ENCODE measurements at places on chromosomes 12 and 14. TPM values are rescaled to one million over a fixed set of nuclear protein-coding genes. Genes with fewer than 3 reads are reported as not detected.

DNA sequence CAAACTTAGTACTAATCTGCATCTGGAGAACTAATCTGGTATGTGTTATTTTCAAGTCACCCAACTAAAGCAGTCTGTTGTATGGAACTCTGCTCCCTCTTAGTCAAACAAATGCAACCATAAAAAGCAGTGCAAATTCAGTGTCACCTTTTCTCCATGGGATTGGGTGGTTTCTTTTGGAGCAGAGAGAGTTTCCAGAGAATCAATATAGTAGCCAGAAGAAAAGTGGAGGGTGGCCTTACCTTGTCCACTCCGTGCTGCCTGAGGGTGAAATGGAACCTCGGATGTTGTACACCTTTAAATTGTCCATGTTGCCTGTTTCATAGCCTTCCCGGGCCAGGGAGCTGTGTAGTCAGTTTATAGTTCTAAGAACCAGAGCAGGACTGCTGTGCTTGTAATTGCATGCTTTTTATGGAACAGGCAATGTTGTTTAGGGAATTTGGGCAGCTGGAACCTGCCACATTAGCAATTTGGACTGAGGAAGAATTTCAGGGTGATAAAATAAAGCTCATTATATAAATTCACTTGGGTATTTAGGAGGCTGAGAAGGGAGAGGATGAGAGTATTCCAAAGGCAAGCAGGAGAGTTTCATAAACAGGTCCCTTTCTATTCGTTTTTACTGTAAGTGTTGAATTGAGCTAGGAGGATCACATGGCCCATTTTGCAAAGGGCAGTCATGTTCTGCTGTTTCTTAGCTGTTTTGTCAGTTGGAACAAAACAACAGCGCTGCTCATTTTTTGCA is 60.5 kb downstream of the CRADD start:
- H3K27me3 ChIP-seq = no peaks in the 10 kb centered on the region
- no peaks in the 10 kb centered on the region for H3K36me3 ChIP-seq
- DNase-seq = no peak
- no peak overlapping the region for H3K4me3 ChIP-seq

DNA sequence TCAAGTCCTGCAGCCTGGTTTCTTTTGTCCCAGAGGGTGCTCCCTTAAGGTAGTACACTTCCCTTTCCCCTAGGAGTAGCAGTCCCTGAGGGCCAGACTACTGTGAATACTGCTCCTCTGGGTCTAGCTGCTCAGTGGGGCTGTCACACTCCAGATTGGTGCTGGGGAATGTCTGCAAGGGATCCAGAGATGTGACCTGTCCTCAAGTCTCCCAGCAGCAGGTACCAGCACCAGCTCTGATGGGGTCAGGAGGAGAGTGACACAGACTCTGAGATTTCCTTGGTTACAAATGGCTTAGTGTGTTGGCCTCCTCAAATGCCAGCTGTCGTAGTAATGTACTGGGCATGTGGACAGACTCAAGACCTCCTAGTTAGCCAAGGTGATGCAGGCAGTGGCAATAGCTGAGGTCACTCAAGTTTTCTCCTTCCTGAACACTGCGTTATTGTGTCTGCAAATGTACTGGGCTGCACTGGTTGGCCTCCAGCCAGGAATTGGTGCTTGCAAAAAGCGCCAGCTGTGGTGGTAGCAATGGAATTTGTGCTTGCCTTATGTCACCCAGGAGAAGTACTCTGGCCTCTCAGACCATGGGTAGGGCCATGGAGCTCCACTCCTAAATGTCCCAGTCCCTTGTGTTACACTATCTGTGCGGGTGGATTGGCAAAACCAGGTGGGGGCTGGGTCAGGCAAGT is 36.4 kb upstream of the AEBP2 start:
- H3K27me3 ChIP-seq = no peaks in the 10 kb centered on the region
- no peaks in the 10 kb centered on the region for H3K4me1 ChIP-seq
- H3K27ac ChIP-seq = no peak overlapping the region

- H3K27ac ChIP-seq = peak overlapping the region; percentile 75
- H3K4me3 ChIP-seq = no peak overlapping the region
- peaks cover 20% of the 10 kb centered on the region for H3K4me1 ChIP-seq
These were observed 36.2 kb downstream of the PAPOLA start for GRCh38 chr14:96538097-96538989.

DNA sequence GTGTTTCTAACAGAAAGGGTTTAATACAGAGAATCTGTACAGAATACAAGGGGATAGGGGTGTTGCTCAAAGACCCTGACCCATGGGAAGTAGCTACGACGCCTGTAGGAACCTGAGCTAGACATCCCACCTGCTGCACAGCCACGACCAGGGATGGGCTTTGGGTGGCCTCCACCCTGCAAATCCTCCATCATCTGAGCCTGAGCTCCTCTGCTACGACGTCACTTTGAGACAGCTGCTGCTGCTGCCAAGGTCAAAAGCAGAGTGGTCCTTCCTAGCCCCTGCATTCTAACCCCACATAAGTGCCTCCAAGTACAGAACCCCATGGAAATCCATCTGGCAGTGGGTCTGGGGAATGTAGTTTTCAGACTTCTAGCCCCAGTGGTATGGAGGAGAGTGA is 43.8 kb downstream of the JAG2 start:
- H3K27me3 ChIP-seq = peaks cover 5% of the 10 kb centered on the region
- H3K4me3 ChIP-seq = no peak overlapping the region
- no peak for DNase-seq
- peaks cover 6% of the 10 kb centered on the region for H3K4me1 ChIP-seq
- H3K36me3 ChIP-seq = peaks cover 1% of the 10 kb centered on the region

- H3K36me3 ChIP-seq = no peaks in the 10 kb centered on the region
- no peak for DNase-seq
- H3K27me3 ChIP-seq = no peaks in the 10 kb centered on the region
- no peak overlapping the region for H3K4me3 ChIP-seq
- H3K4me1 ChIP-seq = peaks cover 9% of the 10 kb centered on the region
These were observed 34.8 kb downstream of the TMCC3 start for GRCh38 chr12:94615260-94616181.

GRCh38 chr12:59403259-59403932 is 192.4 kb upstream of the SLC16A7 start:
- DNase-seq = peak; percentile 18
- H3K4me1 ChIP-seq = peaks cover 4% of the 10 kb centered on the region
- no peak overlapping the region for H3K4me3 ChIP-seq
- peaks cover 3% of the 10 kb centered on the region for H3K27me3 ChIP-seq
- no peaks in the 10 kb centered on the region for H3K36me3 ChIP-seq

DNA sequence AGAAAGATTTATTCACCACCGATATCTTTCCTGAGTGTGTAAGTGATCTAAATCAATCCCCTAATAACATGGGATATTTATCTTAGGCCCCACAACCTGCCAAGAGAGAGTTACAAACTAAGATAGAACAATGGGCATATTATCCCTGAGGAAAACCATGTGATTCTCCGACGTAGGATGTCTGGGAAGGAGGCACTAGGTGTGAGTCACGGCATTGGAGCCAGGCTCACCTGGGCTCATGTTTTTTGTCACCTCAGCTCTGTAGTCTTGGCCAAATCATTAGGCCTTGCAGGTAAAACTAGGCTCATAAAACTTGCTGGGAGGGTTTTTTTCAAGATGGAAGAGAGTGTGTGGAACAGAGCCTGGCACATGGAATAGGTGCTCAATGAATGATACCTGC is 129.7 kb upstream of the PLEKHG7 start:
- no peak for DNase-seq
- H3K27ac ChIP-seq = peak overlapping the region; percentile 26
- H3K36me3 ChIP-seq = no peaks in the 10 kb centered on the region
- H3K4me3 ChIP-seq = no peak overlapping the region
- no peaks in the 10 kb centered on the region for H3K27me3 ChIP-seq
- peaks cover 6% of the 10 kb centered on the region for H3K4me1 ChIP-seq

DNA sequence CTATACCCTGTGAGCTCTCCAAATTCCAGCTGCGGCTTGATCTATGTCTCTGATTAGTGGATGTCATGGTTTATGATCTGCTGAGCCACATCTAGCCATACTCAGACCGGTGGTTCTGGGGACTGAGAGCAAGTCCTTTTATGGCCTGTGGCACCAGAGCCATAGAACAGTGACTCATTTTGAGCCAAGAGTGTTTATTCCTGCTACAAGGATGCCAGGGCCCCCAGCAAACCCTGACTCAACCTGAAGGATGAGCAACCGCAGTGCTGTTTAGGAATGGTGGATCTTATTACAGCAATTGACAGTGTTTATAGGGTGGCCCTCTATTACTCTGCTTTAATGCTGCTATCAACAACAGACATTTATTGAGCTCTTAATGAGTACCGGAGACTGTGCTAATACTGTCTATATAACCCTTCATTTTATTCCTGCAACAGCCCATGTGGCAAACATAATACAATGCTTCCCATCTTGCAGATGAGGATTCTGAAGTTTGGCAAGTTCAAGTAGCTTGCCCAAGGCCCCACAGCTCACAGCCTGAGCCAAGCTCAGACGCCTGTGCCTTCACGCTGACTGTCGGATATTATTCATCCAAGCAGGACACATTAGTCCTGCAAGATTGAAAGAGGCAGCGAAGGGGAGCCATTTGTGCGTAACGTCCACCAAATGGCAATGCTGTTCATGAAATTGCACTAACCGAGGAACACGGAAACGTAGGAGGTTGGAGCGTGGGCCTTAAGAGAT is 273.6 kb upstream of the PWP1 start:
- H3K36me3 ChIP-seq = no peaks in the 10 kb centered on the region
- H3K4me3 ChIP-seq = no peak overlapping the region
- peaks cover 7% of the 10 kb centered on the region for H3K27me3 ChIP-seq

GRCh38 chr14:72291908-72292688 is 359.9 kb downstream of the RGS6 start:
- no peaks in the 10 kb centered on the region for H3K36me3 ChIP-seq
- no peak overlapping the region for H3K27ac ChIP-seq
- peak; percentile 16 for DNase-seq
- H3K4me1 ChIP-seq = peaks cover 20% of the 10 kb centered on the region
- no peak overlapping the region for H3K4me3 ChIP-seq

- H3K4me1 ChIP-seq = peaks cover 3% of the 10 kb centered on the region
- H3K27me3 ChIP-seq = no peaks in the 10 kb centered on the region
- no peak for DNase-seq
- no peak overlapping the region for H3K4me3 ChIP-seq
These were observed 50.3 kb downstream of the MON2 start for GRCh38 chr12:62516927-62517326.

DNA sequence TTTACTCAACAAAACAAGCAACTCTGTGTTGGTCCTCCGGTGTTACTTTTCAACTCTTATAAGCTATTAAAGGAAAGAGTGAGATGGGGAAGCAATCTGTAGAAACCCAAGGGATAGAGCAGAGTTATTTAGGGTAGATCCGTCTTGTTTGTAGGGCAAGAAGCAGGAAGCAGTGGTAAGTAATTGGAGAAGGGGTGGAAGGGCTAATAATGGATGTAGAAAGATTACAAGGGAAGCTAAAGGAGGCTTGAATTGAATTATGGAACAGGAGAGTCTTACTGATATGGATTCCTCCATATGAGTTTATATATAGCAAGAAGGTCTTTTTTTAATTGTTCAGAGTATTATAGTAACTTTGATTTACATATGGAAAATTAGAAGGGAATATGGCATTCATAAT is 72.7 kb downstream of the MNAT1 start:
- no peaks in the 10 kb centered on the region for H3K4me1 ChIP-seq
- DNase-seq = no peak
- no peaks in the 10 kb centered on the region for H3K27me3 ChIP-seq
- no peak overlapping the region for H3K4me3 ChIP-seq
- H3K36me3 ChIP-seq = peaks cover 21% of the 10 kb centered on the region
- no peak overlapping the region for H3K27ac ChIP-seq

GRCh38 chr14:25055992-25056687 is 6.2 kb upstream of the STXBP6 start:
- H3K36me3 ChIP-seq = no peaks in the 10 kb centered on the region
- H3K27ac ChIP-seq = no peak overlapping the region
- peaks cover 38% of the 10 kb centered on the region for H3K27me3 ChIP-seq
- no peaks in the 10 kb centered on the region for H3K4me1 ChIP-seq

- H3K27me3 ChIP-seq = no peaks in the 10 kb centered on the region
- no peaks in the 10 kb centered on the region for H3K4me1 ChIP-seq
- H3K27ac ChIP-seq = no peak overlapping the region
- no peak for DNase-seq
These were observed 64.3 kb downstream of the APOBEC1 start for GRCh38 chr12:7601406-7601805.

GRCh38 chr12:20342111-20342510 is 26.2 kb upstream of the PDE3A start:
- H3K4me3 ChIP-seq = no peak overlapping the region
- no peaks in the 10 kb centered on the region for H3K27me3 ChIP-seq
- H3K36me3 ChIP-seq = peaks cover 3% of the 10 kb centered on the region
- no peak for DNase-seq

DNA sequence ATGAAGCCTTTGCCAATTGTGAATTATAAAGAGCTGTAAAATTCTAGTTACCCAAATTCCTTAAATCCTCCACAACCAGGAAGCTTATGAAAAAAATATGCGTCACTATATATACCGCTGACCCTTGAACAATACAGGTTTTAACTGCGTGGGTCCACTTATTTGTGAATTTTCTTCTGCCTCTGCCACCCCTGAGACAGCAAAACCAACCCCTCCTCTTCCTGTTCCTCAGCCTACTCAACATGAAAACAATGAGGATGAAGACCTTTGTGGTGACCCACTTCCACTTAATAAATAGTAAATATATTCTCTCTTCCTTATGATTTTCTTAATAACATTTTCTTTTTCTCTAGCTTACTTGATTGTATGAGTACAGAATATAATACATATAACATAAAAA is 42.2 kb downstream of the CMKLR1 start:
- no peak for DNase-seq
- H3K27me3 ChIP-seq = peaks cover 8% of the 10 kb centered on the region
- no peaks in the 10 kb centered on the region for H3K36me3 ChIP-seq
- H3K4me3 ChIP-seq = no peak overlapping the region
- H3K27ac ChIP-seq = no peak overlapping the region
- peaks cover 5% of the 10 kb centered on the region for H3K4me1 ChIP-seq

- DNase-seq = no peak
- H3K4me3 ChIP-seq = no peak overlapping the region
- no peak overlapping the region for H3K27ac ChIP-seq
- peaks cover 6% of the 10 kb centered on the region for H3K4me1 ChIP-seq
- no peaks in the 10 kb centered on the region for H3K36me3 ChIP-seq
These were observed 132.3 kb downstream of the TMEM30B start for GRCh38 chr14:61148742-61149350.

DNA sequence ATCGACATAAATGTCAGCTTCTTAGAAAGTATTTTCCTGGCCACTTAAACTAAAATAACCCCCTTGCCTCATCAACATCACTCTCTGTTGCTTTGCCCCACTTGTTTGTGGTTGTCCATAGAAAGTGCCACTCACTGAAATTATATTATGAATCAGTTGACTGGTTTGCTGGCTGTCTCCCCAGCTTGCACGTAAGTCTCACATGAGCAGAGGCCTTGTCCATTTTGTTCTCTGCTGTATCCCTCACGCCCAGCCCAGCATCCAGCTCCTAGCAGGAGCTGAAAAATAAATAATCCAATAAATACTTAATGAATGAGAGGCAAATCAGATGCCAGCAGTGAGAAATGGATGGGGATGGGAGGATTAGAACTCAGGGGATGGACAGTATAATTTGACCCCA is 159.3 kb downstream of the KSR2 start:
- H3K4me1 ChIP-seq = no peaks in the 10 kb centered on the region
- DNase-seq = no peak
- no peak overlapping the region for H3K27ac ChIP-seq

- DNase-seq = no peak
- no peak overlapping the region for H3K4me3 ChIP-seq
- peak overlapping the region; percentile 66 for H3K27ac ChIP-seq
- peaks cover 9% of the 10 kb centered on the region for H3K36me3 ChIP-seq
These were observed 183.4 kb downstream of the ESR2 start for GRCh38 chr14:64110802-64111201.

Gene LTBR
- 18.3 TPM for total RNA-seq

Gene LTA4H
- total RNA-seq = 98.9 TPM

Gene SLC25A47
- total RNA-seq = not detected

Gene CLEC2B
- not detected for total RNA-seq

Measured in progenitor cell of endocrine pancreas (in vitro differentiated cells).